ENCODE measurements at places on chromosomes 6 and 20.

DNA sequence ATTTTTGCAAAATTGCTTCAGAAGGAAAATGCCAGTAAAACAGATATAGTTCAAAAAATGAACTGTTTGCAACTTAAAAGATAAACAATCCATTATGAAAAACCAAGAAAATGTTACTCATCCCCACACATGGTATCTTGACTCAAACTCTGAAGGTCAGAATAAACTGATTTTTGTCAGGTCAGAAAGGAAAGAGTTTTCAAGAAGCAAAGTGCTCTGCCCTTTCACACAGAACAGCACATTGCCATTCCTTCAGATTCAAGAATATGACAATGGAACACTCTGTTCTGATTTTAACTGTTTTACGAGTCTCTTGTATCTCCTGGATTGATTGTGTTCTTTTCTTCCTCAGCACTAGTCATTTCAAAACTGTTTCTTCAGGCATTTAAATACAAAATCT, 33.8 kb upstream of the NT5E start:
- no peak for DNase-seq

DNA sequence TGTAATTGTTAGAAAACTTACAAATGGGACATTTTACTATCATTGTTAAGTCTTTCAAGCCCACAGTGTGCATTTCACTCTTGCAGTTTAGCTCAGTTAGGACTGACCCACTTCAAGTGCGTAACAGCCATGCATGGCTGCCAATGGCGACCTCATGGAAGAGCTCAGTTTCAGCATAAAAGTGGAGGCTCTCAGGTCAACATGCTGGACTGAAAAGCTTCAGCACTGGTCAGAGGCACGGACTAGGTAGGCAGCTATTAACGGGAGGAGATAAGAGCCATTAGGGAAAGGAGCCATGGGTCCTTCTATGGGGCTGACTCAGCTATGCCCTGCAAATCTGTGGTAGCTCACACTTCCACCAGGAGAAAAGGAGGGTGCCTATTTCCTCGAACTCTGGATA, 101.8 kb downstream of the TTLL2 start:
- no peak for DNase-seq

DNA sequence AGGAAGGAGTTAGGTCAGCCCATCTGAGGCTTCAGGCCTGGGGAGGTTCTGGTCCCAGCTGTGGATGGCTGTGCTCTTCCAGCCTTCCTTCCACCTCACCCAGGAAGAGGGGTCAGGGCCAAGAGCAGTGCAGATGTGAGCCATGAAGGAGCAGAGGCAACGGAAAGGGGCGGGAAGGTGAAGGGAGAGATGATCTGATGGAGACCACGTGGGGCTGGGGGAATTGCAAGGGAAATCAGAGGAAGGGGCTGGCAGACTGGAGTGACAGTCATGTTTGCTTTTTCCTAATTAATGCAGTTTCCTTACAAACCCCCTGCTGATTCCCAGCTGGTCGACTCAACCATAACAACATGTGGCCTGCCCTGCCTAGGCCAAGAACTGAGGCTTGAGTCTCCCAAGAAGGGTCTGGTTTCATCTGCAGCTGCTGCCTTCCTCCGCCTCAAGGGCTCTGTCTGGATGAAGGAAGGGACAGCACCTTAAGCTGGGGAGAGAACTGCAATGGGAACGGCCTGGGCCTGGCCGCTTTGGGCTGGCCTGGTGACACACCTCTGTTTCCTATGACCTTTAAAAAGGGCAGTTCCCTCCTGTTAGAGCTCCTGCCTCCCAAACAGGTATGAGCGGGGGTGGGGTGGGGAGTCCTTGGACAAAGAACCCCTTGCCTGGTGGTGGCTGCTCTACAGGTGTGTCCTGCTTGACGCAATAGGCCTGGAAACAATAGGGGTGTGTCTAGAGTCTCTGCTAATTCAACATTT, 7.8 kb upstream of the MRPS18A start:
- no peak for DNase-seq

DNA sequence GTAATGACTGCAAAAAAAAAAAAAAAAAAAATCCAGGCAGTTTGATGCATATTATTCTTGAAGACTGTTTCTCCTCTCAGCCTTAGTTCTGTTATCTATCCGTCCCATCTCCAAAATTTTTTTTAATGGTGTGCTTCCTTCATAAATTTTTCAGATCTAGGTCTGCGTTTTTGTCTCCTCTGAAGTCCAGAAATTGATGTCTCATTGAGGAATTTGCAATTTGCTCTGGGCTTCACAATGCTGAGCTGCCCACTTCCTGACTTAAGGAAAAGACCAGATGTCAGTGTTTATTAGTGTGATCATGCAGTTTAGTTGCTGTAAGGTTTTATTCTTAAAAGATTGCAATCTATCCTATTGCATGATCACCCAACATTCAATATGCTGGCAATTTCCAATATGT, 297.6 kb downstream of the ZNF217 start:
- DNase-seq, result no peak

GRCh38 chr6:28357036-28357435, 7.3 kb downstream of the ZKSCAN3 start:
- DNase-seq, result no peak

- DNase-seq, result no peak
These were observed 191.4 kb downstream of the NKAIN2 start for GRCh38 chr6:123994891-123995635.

GRCh38 chr20:49750611-49751396, 37.1 kb upstream of the B4GALT5 start:
- DNase-seq, result no peak

DNA sequence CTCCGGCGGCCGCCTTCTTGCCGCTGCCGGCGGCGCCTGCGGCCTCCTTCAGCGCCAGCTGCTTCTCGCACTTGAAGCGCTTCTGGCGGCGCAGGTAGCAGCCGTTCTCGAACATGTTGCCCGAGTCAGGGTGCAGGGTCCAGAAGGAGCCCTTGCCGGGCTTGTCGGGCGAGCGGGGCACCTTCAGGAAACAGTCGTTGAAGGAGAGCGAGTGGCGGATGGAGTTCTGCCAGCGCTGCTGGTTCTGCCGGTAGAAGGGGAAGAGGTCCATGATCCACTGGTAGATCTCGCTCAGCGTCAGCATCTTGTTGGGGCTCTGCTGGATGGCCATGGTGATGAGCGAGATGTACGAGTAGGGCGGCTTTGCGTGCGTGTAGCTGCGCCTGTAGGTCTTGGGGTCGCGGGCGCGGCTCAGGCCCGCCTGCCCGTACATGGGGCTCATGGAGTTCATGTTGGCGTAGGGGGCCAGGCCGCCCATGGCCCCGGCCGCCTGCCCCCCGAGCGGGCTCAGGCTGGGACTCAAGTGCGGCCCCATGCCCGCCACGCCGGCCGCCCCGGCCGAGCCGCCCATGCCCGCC, 1.9 kb downstream of the FOXA2 start:
- DNase-seq, result no peak

DNA sequence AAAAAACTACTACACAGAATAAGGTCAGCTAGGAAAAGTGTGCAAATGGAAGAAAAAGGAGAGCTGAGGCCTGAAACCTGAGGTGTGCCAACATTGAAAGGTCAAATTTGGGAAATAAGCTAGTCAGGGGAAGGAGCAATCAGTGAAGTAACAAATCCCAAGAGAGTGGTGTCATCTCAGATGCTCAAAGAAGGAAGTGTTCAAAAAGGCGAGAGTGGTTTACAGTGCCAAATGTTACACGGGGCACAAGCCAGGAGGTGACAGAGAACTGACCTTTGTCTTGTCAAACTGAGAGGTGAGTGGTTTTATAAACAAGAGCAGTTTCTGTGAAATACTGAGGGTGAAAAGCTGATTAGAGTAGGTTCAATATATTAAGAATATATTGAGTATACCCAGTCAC, 83.0 kb upstream of the TCF21 start:
- no peak for DNase-seq
